Activated naive CD8-positive, alpha-beta T cell treated with anti-CD3 and anti-CD28 coated beads, Interleukin-2, amount 50 U/mL, for 24 hours (primary cell): ENCODE measurements at places on chromosomes 4 and X.
A peak's percentile ranks its signal among the peaks of the same experiment; 100 is the strongest.

GRCh38 chrX:22689290-22689689 lies 310.5 kb upstream of the DDX53 start:
- no peak for DNase-seq

DNA sequence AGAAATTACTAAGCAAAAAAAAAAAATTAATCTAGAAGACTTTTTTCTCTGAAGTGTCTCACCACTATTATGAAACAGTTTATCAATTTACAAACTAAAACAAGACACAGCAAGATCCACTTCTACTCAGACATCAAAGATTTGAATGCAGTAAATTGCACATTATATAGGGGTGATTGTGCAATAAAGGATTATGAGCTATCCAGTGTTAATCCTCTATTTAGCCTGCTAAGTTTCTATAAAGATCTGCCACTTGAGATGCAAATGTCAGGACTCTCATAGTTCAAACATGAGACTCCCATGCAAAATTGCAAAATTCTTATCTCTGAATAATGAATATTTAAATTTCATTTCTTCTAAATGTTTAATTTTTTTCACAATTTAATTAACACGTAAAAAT lies 2.2 kb downstream of the TECRL start:
- no peak for DNase-seq

DNA sequence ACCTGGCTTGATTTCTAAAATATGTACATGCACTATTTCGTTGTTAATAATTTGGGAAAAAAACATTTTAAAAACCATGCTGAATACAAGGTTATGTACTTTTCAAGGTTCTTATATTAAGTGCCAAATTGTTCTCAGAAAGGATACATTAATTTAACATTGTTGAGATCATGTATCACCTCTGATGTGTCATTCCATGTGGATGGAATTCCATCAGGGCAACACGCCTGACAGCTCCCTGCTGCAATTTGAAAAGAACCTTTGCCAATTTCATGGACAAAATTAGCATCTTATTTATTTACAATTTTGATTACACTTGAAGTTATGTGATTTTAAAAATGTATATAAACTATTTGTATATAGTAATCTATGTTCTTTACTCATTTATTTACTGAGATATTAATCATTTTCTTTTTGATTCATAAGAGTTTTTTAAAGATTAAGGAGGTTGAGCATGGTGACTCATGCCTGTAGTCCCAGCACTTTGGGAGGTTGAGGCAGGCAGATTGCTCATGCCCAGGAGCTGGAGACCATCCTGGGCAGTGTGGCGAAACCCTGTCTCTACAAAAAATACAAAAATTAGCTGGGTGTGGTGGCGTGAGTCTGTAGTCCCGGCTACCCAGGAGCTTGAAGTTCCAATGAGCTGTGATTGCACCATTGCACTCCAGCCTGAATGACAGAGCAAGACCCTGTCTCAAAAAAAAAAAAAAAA lies 142.8 kb downstream of the ENPP6 start:
- DNase-seq = no peak

- peak; percentile 23 for DNase-seq
These were observed 53.9 kb downstream of the ENPP6 start for GRCh38 chr4:184163813-184164212.

- DNase-seq = peak; percentile 3
These were observed 973 bp downstream of the ADAMTS3 start for GRCh38 chr4:72567821-72568675.

GRCh38 chr4:153224474-153224873 lies 20.2 kb downstream of the TRIM2 start:
- no peak for DNase-seq

- DNase-seq = no peak
These were observed 122.4 kb upstream of the ETNPPL start for GRCh38 chr4:108885211-108885610.

DNA sequence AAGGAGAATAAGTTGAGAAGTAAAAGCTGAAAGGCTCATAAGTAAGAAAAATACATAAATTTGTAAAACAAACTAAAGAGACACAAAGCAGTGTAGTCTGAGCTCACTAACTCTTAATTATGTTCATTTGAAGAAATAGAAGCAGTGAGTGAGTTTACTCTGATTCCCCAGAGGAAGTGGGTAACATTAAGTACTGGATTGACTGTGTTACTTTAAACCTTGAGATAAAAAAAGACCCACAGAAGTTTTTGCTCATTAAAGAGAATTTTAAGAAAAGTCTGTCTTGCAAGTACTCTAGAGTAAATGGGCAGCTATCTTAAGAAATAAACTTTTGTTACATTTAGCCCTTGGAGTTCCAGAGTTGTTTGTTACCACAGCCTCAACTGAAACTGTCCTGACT lies 2466.9 kb downstream of the PCDH7 start:
- no peak for DNase-seq

- DNase-seq = no peak
These were observed 97.5 kb upstream of the PRPS2 start for GRCh38 chrX:12693754-12694153.

DNA sequence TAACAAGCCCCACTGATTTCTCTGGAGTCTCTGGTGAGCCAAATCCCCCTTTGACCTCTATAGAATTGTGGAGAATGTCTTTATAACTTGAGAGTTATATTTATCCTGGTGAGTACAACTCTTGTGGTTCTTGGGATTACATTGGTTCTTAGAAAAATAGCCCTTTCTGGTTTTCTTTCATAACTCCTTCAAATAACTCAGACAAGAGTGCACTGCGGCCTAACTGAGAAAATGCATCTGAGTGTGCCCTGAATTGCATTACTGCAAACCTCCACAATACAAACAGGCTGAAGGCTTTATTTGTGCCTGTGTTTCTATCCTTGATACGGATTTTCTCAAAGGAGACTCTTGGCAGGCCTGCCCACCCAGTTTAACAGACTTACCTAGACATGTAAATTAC lies 2.7 kb downstream of the BEX3 start:
- DNase-seq = no peak

DNA sequence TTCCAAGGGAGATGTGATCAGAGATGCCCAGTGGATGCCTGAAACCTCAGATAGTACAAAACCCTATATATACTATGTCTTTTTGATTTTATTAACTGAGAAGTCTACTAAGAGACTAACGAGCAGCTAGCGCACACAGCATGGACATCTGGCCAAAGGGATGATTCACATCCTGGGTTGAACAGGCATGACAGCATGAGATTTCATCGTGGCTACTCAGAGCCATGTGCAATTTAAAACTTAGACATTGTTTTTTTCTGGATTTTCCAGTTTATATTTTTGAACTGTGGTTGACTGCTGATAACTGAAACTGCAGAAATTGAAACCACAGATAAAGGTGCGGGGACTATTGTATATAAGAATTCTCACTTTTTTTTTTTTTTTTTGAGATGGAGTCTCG lies 2252.9 kb upstream of the AGA start:
- no peak for DNase-seq

DNA sequence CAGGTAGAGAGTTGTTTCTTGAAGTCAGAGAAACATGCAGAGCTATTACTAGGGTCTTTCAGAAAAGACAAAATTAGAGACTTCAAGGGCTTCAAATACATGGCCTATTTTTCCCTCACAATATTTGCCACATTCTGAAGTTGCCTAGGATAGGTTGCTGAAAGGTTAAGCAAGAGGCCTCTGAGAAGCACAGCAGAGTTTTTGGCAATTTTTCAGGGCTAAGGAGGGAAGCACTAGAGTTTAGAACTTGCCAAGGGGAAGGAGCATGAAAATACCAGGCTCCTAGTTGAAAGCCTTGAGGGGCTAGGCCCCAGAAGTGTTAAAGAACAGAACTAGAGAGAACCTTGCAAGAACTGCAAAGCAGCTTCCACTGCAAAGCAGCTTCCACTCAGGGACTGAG lies 86.4 kb downstream of the ANAPC10 start:
- DNase-seq = no peak

GRCh38 chr4:53924333-53925049 lies 139.9 kb downstream of the CHIC2 start:
- no peak for DNase-seq

GRCh38 chrX:40261833-40262156 lies 164.0 kb upstream of the BCOR start:
- no peak for DNase-seq

- DNase-seq = no peak
These were observed 164.1 kb upstream of the STS start for GRCh38 chrX:6983207-6983955.

- no peak for DNase-seq
These were observed 82.2 kb downstream of the FNIP2 start for GRCh38 chr4:158850800-158851644.

DNA sequence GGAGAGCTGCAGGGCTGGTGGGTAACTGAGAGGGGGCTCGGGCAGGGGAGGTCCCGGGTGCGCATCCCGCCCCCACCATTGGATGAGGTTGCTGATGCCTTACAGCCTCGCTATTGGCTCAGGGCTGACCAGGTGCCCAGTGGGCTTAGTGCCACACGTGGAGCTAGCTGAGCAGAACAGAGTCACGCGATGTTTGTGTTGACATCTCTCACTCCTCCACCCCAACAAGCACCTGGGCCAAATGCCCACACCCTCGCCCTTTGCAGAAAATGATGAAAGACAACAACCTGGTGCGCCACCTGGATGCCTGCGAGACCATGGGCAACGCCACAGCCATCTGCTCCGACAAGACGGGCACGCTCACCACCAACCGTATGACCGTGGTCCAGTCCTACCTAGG lies 31.8 kb downstream of the ATP2B3 start:
- no peak for DNase-seq

- no peak for DNase-seq
These were observed 113.0 kb downstream of the MMRN1 start for GRCh38 chr4:90007494-90008167.

GRCh38 chrX:150775569-150776350 lies 82.6 kb downstream of the MTMR1 start:
- no peak for DNase-seq

DNA sequence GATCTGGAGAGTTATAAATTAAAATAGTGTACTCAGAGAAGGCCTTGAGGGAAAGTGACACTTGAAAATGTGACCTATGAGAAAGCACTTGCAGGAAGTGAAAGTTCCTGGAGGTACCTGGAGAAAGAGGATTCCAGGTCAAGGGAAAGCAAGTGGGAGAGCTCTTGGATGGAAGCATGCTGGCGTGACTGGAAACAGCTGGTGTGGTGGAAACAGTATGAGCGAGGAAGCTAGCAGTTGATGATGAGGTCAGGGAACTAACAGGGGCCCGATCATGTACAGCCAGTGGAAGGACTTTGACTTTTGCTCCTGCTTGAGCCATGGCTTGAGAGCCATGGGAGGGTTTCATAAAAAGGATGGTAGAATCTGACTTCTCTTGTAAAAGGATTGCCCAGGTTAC lies 9.5 kb upstream of the CLCN5 start:
- DNase-seq = no peak

GRCh38 chrX:129746557-129747470 lies 8.0 kb downstream of the XPNPEP2 start:
- DNase-seq = no peak

GRCh38 chr4:99574530-99575324 lies at the start of gene MTTP:
TSS of gene MTTP (plus strand) at chr4:99574824. CDS start at chr4:99574910, 86 bp downstream.
- no peak for DNase-seq

GRCh38 chrX:34584781-34585180 lies 72.3 kb downstream of the TMEM47 start:
- no peak for DNase-seq

DNA sequence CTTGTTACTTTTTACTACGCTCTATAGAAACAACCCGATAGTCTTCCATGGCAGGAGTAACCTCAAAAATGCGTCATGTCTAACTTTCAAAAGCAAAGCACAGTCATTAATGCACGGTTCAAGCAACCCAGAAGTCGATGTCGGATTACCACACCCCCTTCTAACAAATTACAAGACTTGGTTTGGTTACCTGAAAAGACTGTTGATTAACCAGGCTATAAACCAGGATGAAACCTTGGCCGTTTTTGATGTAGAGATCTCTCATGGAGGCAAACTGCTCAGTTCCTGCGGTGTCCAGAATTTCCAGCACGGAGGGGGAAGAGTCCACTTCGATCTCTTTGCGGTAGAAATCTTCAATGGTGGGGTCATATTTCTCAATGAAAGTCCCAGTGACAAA lies 2.4 kb downstream of the RAP2C start:
- DNase-seq = no peak

DNA sequence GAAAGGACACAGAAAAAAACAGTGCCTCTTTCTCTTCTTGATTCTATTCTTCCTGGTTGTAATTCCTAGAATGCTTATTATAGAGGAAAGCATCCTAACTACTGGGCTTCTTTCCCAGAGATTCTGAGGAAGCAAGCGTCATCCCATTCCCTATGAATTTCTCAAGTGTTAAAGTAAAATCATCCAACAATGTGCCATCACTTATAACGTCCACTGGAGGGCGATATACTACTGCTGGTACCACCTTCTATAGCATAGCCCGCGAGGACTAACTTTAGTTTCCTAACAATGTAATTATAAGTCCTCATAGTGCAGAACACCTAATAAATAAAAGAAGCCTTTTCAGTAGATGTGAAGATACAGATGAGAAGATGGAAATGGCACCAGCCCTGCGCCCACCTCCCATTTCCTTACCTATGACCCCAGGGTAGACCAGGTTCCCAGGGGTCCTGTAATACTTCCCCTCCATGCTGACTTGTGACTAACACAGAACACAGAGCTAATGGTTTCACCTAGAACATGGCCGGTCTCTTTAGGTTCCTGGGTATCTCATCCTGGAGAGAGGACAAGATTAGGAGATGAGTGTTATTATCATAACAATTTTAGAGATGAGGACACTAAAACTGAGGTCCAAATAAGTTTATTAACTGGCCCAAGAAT lies 4.2 kb downstream of the CENPVL3 start:
- no peak for DNase-seq

DNA sequence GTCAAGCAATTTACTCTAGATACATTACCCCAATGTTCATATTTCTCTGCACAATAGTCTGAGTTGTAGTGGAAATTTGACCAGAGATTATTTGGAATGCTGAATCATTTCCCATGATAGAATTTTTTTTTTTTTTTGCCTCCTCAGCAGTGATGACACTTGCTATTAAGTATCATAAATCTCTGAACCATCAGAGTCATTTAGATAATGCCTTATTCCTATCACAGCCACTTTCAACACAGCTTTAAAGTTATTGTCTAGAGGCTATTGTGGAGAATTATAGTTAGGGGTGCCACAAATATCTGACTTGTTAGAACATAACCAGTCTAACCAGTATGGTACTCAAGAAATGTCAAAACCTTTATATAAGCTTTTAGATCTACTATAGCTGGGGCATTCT lies 79.8 kb downstream of the LCORL start:
- DNase-seq = no peak

DNA sequence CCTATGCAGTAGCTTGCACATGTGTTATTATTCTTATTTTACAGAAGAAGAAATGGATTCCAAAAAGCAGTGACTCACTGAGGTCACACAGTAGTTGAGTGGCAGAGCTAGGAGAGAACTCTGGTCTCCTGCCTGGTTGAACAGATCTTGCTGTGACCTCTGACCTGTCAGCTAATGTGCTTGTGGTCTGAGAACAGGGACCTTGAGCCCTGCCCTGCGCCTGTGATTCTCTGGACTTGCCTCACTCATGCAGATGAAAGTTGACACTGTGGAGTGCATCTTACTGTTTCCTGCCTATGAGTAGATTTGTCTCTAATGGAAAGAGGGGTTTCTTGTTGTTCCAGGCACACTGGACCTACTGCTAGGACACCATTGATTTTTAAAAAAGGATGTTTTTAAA lies 32.3 kb downstream of the ETNPPL start:
- DNase-seq = no peak
